ENCODE measurements at places on chromosomes 4 and X.

- DNase-seq, result no peak
These were observed 72.9 kb downstream of the MED28 start for GRCh38 chr4:17687237-17687857.

- DNase-seq, result no peak
These were observed 32.1 kb downstream of the NELFA start for GRCh38 chr4:1976416-1977352.

- no peak for DNase-seq
These were observed 498.3 kb upstream of the INTU start for GRCh38 chr4:127134490-127134889.

- DNase-seq, result no peak
These were observed 173.7 kb upstream of the FAT4 start for GRCh38 chr4:125140966-125141495.

DNA sequence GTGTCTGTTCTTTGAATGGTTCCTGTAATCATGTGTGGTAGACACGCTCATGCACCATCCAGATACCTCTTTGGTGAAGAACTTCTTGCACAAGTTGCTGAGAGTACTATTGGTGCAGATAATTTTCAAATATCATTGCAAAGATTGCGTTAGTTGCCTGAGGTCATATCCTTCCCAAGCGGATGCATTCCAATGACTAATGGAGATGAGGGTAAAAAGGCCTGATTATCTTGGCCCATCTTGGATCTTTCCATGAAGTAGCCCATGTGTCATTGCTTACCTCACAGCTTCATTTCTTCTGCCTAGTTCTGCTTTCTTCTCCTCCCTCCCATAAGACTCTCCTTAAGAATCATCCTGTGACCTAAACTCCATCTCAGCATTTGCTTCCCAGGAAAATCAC is 384.9 kb upstream of the CNKSR2 start:
- no peak for DNase-seq

GRCh38 chr4:26151615-26152014 is 169.2 kb upstream of the RBPJ start:
- DNase-seq, result no peak

GRCh38 chr4:126916626-126917140 is 716.1 kb upstream of the INTU start:
- no peak for DNase-seq

DNA sequence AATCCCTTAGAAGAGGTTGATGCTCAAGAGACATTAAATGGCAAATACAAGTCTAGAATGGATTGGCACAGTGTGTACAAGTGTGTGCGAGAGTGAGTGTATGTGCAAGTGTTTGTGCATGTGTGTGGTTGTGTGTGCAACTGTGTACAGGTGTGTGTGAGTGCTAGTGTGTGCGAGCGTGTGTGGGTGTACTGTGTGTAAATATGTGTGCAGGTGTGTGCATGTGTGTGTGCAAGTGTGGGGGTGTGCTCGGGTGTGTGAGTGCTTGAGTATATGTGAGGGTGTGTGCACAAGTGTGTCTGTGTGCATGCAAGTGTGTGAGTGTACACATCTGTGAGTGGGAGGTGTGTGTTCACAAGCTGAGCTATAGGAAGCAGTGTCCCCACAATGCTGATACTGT is 5.9 kb downstream of the TREX2 start:
- no peak for DNase-seq

- DNase-seq, result no peak
These were observed 109.7 kb downstream of the UNC5C start for GRCh38 chr4:95439071-95439470.

GRCh38 chr4:14169460-14169859 is 541.9 kb upstream of the BOD1L1 start:
- no peak for DNase-seq

GRCh38 chrX:136221851-136222513 is 29.2 kb downstream of the MAP7D3 start:
- no peak for DNase-seq

- DNase-seq, result no peak
These were observed 164.0 kb downstream of the STAG2 start for GRCh38 chrX:124125471-124125870.

All from CD4-positive, alpha-beta T cell treated with Interleukin-6 for 4 hours (primary cell).